ENCODE measurements at places on chromosomes 6 and 20.
A peak's percentile ranks its signal among the peaks of the same experiment; 100 is the strongest.

DNA sequence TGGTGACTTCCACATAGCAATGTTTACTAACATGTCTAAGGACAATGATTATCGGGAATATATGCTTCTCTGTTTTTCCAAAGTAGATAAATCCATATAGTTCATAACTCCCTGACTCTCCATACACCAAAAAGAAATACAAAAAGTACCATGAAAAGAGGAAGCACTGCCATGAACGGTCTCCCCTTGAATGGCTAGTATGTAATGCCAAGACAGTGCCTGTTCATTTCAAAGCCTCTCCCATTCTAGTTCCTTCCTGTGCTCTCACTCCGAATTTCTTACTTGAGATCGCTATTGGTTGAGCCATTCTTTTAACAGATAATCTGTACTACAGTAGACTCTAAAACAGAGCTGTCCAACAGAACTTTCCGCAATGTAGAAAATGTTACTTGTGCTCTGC lies 54.8 kb upstream of the EDN1 start:
- DNase-seq = peak; percentile 48

DNA sequence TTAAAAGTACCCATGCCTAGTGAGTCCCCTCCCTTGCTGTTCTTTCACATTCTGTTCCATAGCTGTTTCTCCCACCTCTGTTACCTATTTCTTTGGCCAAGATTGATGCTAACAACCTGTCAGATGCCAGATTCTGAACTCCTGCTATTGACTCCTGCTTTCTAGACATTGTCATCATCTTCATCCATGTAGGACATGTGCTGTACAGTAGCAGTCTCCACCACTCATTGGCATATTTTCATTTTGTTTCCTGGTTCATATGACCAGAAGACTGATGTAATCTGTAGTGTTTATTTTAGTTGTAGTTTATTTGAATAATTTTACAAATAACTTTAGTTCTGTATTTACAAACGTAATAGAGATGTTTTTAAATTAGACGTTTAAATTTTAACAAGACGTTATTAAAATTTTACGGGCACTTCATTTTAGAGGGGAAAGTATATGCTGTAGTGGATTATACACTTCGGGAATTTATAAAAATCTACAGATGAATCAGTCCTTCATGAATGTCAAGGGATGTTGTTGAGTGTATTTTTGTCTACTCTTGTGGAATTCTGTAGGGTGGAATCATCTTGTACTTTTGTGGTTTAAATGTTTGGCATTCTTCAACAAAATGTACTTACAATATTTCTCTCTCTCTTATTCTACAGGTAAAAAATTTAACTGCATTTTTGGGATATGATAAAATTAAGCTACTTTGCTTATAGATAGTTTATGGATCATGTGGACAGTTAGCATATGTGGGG lies 34.1 kb downstream of the TRMT11 start:
- DNase-seq = no peak

DNA sequence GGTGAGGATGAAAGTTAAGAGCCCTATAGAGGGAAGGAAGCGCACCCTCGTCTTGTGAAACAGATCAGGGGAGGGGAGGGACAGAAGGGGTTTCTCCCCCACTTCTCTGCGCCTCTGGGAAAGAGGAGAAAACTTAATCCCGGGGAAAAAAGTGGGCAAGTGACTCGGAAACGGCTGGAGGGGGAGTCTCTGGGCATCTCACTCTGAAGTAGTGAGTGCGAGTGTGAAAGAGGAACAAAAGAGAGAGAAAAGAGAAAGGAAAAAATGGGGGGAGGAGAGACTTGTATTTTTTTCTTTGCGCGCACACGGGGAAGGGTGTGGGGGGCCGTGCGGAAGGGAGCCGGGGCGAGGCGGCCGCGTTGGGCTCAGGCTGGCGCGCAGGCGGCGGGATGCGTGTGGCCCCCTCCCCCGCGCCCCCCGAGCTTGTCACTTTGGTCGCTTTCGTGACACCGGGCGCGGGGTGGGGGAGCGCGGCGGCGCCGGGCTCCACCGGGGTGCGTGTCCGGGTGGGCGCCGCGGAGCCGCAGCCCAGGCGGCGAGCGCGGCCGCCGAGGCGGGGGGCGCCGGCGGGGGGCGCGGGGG lies 454 bp downstream of the L3MBTL3 start:
- DNase-seq = peak; percentile 7

GRCh38 chr20:33825340-33826269 lies 14.5 kb downstream of the CHMP4B start:
- no peak for DNase-seq

DNA sequence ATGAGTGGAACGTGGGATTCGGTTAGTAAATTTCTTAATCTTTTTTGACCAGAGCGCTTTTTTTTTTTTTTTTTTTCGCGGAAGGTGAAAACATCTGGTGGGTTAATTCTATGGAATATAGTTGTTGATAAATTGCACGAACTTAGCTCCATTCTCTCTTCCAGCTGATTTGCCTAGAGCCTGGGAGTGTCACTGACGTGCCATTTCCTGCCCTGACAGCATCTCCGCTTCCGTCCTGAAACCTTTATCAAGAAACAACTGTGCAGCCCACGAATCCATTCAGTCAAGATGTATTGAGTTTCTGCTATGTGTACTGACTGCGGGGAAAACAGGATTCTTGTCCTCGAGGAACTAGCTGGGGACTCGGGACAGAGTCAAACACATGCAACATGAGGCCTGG lies 59.5 kb upstream of the TGM3 start:
- DNase-seq = no peak

GRCh38 chr6:163412801-163413344 lies 1.6 kb upstream of the QKI start:
- DNase-seq = no peak

GRCh38 chr20:40821429-40821828 lies 132.4 kb upstream of the MAFB start:
- DNase-seq = no peak

GRCh38 chr20:20823476-20823881 lies 111.0 kb upstream of the RALGAPA2 start:
- DNase-seq = peak; percentile 74

DNA sequence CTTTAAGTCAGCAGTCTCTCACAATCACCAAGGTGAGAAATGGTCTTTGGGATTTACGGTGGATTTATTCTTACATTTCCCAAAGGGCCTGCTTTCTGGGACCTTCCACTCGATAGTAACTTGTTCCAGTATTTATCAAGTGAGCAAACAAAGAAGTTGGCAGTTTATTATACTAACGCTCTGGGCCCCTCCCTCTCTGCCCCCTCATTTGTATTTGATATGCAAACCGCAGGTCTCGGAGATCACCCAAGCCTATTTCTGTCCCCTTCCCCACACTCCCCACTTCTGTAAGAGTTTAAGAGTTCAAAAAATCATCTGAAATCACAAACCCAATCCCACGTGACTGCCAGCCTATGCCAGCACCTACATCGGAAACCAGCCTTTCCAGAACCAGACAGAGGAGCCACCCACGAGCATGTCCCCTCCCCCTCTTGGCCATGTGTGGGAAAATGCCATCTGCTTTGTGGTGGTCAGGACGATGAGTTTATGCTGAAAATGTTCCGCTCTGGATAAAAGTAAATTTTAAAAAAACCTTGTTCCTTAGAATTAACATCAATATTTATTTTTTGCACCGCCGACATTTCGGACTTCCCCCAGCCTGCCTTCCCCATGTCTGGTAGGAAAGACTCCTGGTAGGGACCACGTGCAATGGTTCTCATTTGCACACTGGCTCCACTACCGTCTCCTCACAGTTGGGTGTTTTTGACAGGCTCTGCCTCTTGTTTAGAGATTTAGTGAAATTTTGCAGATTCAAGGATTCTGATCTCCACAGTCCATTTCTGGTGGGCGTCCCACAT lies 281.0 kb downstream of the TFAP2C start:
- DNase-seq = no peak

DNA sequence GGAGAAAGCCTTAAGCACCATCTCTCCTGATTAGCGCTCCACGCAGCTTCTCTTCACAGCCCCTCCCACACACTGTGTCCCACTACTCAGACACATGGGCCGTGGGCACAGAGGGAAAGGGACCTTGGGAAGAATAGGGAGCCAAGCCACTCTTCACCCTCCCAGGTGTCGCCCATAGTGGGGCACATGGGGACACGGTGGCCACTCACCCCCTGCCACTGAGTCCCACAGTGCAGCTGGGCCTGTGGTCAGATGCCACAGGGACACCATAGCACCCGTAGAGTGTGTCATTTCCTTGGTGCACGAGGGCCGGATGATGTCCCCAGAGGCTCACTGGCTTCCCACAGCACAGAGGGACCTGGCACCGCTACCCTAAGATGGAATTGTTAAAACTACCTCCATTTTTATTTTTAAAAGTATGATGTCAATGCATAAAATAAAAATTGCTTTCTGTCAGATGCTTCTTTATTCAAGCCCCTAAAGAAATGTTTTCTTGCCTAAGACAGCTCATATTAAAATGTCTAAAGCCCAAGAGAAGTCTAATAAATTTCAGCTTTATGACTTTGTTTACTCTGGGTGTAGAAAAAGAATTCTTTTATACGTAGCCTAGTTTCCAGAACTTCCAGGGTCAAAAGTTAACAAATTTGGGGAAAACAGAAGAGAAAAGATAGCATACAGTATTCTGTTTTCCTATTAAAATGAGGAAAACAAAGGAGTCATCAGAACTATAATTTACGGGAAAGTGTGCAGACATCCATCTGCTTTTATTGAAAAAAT lies 191.0 kb upstream of the SNX9 start:
- no peak for DNase-seq

GRCh38 chr6:6610031-6610591 lies 21.6 kb downstream of the LY86 start:
- no peak for DNase-seq

- DNase-seq = no peak
Observed at GRCh38 chr6:149140910-149141290, 176.6 kb upstream of the TAB2 start.

- DNase-seq = no peak
Observed at GRCh38 chr20:6680854-6681253, 86.6 kb upstream of the BMP2 start.

- no peak for DNase-seq
Observed at GRCh38 chr6:37650071-37650481, 47.6 kb downstream of the MDGA1 start.

DNA sequence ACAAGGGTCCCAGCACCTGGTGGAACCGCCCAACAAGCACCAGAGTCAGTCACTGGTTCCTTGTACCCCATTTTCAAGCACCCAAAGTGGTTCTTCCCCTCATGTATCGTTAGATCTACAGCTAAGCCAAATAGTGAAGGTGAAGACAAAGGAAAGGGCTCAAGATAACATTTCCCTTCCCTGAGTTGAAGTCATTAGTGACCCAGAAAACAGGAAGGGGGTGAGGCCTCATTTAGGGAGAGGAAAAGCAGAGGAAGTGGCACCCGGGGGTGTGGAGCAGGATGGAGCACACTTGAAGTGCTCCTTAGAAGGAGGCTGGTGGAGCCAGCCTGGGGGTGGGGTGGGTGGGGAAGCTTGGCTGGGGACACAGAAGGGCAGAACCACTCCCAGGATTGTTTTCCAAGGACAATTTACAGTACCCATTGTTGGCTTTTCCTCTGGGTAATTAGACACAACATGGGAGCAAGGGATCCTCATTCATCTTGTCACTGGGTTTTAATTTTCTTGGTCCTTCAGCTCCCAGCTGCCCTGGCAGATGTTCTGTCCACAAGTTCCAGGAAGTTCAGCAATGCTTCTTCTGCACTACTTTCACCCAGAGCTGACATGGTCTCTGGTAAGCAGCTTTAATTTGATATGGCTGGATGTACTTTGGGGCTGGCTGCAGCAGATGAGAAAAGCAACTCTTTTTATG lies 73.3 kb upstream of the CD93 start:
- DNase-seq = peak; percentile 59

GRCh38 chr6:158867381-158868121 lies 48.4 kb upstream of the EZR start:
- DNase-seq = no peak

DNA sequence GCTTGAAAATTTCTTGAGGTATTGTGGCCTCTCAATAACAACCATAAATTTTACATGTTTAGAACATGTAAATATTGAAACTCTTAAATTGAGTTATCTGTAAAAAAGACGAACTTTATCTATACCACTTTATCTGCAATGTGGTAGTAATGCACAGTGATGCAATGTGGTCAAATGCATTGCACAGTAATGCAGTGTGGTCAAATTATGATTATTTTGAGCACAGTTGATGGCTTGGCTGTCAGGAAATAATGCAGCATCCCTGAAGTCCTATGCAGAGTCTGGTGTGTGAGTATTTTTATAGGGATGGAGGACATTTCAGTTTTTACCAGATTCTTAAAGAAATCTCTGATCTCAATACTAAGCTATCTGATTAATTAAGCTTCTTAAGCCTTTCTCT lies 5.1 kb downstream of the TTK start:
- no peak for DNase-seq

DNA sequence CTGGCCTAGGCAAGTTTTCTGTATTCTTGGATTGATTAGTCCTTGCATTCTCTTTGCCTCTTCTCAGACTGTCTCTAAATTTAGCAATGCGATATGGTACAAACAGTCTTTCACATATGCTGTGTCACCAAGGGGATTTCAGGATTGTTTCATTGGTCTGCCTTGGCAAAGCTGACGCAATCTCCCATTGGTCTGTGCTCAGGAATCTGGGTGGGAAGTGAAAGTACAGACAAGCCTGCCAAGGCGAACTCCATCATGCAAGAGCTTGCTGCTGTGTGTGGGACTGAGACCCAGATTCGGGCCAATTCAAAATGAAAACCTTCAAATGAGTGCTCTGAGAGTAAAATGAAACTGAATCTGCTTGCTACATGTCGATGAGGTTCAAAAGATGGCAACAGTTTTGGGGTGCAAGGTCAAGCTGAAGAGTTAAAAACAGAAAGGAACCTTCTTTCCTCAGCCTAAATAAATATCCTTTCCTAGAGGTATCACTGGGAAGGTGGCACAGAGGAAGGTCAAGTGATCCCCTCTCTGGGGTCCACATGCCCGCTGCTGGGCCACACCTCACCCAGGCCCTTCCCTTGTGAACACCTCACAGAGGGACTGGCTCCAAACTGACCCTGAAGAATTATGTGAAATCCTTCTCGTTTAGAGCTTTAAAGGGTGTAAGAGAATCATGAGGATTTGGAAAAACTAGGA lies 198.8 kb upstream of the PREP start:
- peak; percentile 96 for DNase-seq

GRCh38 chr6:93790981-93791380 lies 371.6 kb upstream of the EPHA7 start:
- no peak for DNase-seq

DNA sequence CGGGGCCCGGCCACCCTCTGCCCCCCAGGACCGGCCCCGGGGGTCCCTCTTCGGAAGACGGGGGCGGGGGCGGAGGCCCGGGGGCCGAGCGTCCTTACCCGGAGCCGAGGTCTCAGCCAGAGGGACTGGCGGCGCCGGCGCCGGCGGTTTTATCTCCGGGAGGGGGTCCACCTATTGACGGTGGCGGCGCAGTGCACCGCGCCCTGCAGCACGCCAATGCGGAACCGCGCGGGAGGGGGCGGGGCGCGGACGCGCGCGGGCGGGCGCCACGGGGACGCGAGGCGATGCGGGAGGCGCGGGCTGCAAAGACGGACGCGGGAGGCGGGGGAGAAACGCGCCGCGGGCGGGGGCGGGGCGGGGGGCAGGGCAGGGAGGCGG lies at the start of gene EEF1A2:
Gene EEF1A2, minus strand, starts transcription at position 124 of the 378 bp plus-strand sequence. CDS start 1,320 bp downstream, outside the sequence.
- DNase-seq = peak; percentile 16

- peak; percentile 73 for DNase-seq
Observed at GRCh38 chr6:170516783-170517616, 36.1 kb downstream of the PSMB1 start.
